ENCODE measurements at places on chromosomes 13 and 19.
A peak's percentile ranks its signal among the peaks of the same experiment; 100 is the strongest.

DNA sequence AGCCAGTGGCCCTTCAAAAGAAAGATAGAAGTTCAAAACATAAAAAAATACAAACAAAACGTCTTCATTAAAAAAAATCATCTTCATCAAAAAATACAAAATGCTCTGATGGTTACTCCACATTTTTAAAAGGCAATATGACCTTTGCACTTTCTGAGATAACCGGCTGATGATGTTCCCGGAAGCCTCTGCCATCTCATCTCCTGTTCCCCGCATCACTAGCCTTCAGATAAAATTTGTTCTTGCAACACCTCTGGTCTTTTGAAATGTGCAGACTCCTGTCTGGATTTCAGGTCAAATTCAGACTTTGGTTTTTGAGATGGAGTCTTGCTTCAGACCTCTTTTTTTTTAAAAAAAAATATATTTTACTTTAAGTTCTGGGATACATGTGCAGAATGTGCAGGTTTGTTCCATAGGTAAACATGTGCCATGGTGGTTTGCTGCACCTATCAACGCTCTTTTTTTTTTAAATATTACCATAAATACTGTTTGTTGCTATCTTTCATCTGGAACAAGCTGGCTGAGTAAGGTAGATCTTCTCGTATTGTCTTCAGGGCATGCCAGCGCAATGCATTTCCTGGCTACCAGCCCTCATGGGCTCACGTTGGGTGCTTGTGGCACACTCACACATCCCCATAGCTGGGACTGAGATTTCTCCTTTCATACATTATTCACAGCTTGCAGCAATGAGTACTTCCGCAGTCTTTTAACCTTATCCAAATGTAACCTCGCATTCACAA, 418.9 kb upstream of the ARGLU1 start:
- peak; percentile 65 for DNase-seq

- DNase-seq = no peak
Measured at GRCh38 chr19:20422216-20423205, 143.1 kb downstream of the ZNF737 start.

GRCh38 chr13:28093881-28094280, 6.5 kb downstream of the FLT3 start:
- no peak for DNase-seq

GRCh38 chr13:105047676-105048295, 1487.7 kb downstream of the EFNB2 start:
- no peak for DNase-seq

DNA sequence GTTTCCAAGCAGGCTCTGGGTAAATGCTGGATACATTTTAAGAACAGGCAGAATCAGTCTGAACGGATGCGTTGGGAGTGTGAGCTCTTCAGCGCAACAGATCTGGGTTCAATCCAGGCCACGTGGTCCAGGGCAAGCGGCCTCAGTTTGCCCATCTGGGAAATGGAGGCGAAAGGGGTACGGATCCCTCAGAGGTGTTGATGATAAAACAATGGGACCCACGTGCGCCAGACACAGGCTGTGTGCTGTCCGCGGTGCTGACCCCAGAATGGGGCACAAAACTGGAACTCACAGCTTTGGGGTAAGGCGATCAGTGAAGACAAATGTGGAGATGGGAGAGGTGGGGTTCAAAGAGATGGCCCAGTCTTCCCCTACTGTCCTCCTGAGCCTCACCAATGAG, 13.1 kb upstream of the PDE4C start:
- DNase-seq = no peak

DNA sequence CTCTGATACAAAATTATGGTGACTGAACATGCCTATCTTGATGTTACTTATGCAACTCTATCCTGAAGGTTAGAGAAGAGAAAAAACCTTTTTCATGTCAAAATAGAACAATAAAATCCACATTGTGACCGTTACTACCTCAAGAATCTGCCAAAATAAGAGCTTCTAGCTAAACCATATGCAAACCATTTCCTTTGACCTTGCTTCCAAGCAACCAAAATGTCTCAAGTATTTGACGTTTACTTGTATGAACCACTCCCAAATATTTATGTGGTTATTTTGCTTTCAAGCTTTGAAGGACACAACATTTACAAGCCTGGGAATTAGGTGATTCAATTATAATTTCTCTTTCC, 13.9 kb downstream of the FOXO1 start:
- DNase-seq = no peak

- DNase-seq = no peak
Measured at GRCh38 chr13:113609616-113610015, 25.1 kb downstream of the TFDP1 start.

DNA sequence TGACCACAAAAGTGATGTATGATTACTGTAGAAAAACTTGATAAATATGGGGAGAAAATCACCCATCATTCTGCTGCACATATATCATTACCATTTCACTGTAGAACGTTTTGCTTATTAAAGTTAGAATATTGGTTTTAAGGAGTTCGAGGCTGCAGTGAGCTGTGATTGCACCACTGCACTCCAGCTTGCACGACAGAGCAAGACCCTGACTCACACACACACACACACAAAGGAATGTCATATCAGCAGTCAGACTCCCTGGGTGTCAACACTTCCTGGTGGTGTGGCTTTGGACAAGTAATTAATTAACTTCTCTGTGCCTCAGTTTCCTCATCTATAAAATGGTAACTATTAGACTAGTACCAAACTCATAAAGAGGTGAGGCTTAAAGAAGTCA, 11.3 kb upstream of the PNMA8A start:
- DNase-seq = no peak

GRCh38 chr19:29299416-29300380, 86.7 kb upstream of the UQCRFS1 start:
- DNase-seq = no peak
